SK-N-SH (cell line): ENCODE measurements at places on chromosomes 3 and 15.

DNA sequence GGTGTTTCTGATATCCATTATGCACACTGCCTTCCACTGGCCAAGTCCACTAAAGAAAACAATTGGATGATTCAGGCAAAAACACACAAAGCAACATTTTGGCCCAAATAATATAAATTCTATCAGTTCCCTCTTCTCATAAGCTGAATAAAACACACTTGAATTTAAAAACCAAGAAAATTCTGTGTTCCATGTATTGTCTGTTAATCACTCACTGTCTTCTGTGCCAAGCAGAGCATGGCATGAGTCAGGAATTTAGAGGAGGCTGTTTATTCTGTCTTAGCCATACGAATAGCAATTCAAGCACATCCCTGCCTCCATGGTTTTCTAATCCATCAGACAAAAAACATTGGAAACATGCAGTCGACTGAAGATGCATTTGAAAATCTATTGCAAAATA is 215.6 kb upstream of the UMPS start:
- DNase-seq, result no peak

DNA sequence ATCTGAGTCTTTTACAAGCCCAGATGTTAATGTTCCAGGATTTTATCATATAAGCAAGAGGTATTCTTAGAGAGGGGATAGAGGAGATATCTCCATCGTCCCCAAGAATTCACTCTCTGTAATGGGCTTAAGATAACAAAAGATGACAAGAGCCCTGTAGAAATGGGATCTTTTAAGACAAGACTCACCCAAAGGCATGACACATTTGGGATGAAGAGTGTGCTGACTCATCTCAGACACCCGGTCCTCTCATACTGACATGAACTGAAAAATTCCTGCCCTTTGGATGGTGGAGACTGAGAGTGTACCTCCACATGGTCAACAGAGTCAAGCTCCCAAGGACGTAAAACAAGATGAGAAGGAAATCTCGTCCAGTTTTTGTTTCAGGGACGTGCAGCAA is 11.0 kb downstream of the LEKR1 start:
- no peak for DNase-seq

- no peak for DNase-seq
Measured at GRCh38 chr15:90080458-90080755, 21.9 kb downstream of the IDH2 start.

DNA sequence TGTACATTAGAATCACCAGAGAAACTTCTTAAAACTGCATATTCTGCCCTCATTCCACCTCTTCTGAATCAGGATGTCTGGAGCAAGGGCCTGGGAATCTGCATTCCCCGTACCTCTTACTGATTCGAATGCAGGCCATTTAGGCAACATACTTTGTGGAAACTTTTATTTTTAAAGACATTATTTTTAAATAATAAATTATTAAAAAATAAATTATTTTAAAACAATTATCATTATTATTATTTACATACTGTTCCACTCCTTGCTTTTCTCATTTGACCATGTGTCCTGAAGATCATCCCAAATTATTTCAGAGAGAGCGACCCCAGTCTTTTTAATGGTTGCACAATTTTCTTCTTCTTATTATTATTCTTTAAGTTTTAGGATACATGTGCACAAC is 336.6 kb upstream of the TBC1D5 start:
- no peak for DNase-seq

GRCh38 chr15:41792000-41792637 is 17.8 kb downstream of the MAPKBP1 start:
- DNase-seq, result no peak

DNA sequence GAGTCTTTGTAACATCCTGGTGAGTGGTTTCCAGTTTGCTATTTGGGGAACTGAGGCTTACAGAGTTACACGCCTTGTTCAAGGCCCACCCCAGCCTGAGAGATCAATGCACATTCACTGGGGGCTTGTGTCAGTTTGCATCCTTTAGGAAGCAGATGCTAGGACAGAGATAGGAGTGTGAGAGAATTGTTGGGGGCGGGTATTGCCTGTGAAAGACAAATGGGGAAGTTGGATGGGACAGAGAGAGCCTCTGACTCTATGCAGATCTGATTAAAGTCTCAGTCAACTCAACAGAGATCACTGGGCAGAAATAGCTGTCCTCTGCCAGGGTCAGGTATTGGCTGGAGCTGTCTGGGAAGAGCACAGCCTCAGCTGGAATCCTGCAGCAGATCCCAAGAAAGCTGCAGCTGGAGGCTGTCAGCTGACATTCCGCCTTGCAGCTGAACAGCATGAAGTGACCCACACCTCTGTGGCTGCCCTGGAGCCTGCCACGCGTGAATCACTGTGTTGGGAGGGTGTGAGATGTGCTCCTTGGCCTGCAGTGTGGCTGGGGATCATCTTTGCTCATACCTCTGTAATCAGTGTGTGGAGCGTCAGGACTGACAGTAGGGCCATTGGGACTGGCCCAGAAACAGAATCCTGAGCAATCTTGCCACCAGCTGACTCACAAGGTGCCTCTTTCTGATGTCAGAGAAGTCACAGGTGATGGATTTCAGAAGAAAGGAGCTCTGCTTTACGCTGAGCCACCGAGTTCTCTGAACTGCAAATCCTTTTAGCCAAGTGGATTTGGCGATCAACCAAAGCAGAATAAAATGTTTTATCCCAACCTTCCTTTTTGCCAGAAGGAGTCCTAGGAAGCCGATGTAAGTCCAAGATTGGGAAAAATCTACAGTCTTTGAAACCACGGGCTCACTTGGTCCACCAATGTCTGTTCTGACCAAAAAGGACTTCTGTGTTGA is 284.1 kb upstream of the LRRFIP2 start:
- DNase-seq, result no peak

DNA sequence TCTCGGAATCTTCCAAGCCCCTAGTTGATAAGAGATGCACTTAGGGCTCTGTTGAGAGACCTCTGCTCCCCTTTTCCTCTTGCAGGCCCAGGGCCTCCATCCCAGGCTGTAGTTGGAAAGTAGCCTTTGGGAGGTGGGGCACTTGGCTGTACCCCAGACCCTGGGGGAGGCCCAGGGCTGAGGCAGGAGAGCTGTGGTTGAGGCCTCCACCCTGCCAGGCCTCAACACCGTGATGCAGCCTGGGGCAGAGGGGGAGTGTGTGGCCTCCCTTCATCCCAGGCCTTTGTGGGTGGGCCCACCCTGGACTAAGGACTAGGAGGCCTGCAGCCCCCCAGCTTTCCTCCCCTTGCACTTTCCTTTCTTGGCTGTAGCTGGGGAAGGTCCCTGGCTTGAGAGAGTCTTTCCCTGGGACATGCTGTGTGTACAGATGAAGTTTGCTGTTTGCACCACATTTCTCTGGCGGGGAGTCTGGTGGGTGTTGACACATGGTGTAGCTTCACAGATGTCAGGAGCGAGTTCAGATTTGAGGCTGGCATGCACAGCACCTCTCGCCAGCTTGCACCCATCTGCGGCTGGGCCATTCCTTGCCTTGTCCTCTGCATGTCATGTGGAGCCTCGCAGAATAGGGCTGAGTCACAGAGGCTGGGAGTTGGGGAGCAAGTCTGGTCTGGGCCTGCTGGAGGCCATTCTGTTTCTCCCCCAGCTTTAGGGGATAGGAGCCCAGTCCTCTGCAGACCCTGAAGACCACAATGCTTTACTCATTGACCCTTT is 13.7 kb downstream of the PLEKHO2 start:
- no peak for DNase-seq

DNA sequence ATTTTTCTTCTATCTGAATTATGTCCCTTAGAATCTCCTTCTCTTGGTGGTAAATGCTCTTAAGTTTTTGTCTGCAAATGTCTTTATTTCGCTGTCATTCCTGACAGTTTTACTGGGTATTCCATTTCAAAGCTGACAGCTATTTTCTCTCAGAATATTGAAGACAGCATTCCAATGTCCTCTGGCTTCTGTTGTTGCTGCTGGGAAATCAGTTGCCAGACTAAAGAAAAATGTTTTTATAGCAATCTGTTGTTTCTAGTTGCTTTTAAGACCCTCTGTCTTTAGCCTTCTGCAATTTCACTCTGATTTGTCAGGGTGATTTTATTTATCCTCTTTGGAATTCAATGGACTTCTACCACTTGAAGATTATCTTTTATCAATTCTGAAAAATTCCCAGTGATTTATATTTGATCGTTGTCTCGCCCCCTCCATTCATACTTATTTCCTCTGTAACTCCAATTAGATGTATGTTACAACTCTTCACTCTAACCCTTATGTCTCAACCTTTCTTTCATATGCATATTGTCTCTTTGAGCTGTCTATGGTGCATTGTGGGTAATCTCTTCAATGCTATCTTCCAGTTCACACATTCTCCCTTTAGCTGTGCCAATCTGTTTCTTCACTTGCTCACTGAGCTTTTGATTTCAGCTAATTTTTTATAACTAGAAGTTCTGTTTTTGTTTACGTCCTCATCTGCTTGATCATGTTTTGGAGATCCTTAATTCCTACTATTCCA is 23.5 kb downstream of the UBXN7 start:
- DNase-seq, result no peak
